ENCODE measurements at places on chromosomes 6 and 20.

GRCh38 chr20:48698507-48699267 is 129.1 kb downstream of the PREX1 start:
- DNase-seq: no peak

- no peak for DNase-seq
These were observed 7.6 kb downstream of the CSNK2A1 start for GRCh38 chr20:535958-536357.

- no peak for DNase-seq
These were observed 76.0 kb upstream of the CD93 start for GRCh38 chr20:23161968-23162696.

GRCh38 chr6:71496018-71496721 is 207.6 kb downstream of the OGFRL1 start:
- no peak for DNase-seq

DNA sequence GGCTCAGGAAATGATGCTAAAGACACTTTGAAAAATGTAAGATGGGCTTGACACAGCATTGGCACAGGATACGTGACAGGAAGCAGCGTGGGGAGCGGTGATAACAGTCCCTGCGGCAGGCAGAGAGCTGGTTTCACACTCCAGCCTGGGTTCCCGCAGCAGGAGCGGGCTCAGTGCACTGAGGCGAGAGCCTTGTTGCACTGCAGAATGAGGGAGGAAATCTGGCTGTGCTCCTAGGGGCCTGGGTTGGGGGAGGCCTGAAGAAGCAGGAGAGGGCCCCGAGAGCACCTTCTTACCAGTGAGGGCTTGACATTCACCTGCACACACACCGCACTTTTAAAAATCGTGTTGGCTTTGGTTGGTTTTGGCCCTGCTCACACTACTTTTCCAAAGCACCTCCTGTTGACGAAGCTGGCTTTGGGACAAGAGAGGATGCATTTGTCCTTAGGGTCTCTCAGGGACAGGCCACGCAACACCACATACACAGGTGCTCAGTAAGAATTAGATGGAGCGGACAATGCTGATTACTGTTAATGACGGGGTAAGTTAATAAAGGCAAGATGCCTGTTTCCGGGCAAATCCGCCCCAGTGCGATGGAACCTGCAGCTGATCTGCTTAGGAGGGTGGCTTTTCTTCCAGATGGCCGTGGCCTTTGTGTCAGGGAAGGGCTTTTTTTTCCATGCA is 49.4 kb upstream of the ARMC2 start:
- DNase-seq: peak; percentile 54

- no peak for DNase-seq
These were observed 30.9 kb downstream of the TMEM200A start for GRCh38 chr6:130396722-130397121.

- no peak for DNase-seq
These were observed 63.1 kb downstream of the ATXN1 start for GRCh38 chr6:16698162-16698533.

GRCh38 chr6:41894366-41895299 is 542 bp downstream of the USP49 start:
- DNase-seq: no peak

GRCh38 chr6:1312473-1313367 is 822 bp downstream of the FOXQ1 start:
- no peak for DNase-seq

DNA sequence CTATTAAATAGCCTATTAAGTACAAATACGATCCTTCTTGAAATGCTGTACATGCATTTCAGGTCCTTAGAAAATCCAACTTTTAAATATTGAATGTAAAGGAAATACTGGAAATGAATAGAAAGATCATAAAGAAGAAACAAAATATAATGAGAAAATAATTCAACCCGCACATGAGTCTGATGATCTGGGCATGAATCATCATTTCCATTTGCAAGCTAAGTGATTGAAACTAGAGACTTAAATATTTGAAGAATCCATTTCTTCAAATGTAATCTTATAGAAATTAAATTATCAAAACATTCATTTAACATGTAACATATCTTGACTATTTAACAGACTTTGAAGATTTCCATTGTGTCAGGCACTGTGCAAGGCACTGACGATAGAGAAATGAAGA is 977.0 kb downstream of the TFAP2A start:
- DNase-seq: no peak

GRCh38 chr6:142867355-142867801 is 77.6 kb downstream of the HIVEP2 start:
- DNase-seq: no peak

- no peak for DNase-seq
These were observed 18.1 kb upstream of the OSER1 start for GRCh38 chr20:44228465-44229258.

- DNase-seq: no peak
These were observed 97.3 kb downstream of the NRSN1 start for GRCh38 chr6:24223115-24223919.

- DNase-seq: no peak
These were observed 975 bp upstream of the PPT2 start for GRCh38 chr6:32152769-32153563.

DNA sequence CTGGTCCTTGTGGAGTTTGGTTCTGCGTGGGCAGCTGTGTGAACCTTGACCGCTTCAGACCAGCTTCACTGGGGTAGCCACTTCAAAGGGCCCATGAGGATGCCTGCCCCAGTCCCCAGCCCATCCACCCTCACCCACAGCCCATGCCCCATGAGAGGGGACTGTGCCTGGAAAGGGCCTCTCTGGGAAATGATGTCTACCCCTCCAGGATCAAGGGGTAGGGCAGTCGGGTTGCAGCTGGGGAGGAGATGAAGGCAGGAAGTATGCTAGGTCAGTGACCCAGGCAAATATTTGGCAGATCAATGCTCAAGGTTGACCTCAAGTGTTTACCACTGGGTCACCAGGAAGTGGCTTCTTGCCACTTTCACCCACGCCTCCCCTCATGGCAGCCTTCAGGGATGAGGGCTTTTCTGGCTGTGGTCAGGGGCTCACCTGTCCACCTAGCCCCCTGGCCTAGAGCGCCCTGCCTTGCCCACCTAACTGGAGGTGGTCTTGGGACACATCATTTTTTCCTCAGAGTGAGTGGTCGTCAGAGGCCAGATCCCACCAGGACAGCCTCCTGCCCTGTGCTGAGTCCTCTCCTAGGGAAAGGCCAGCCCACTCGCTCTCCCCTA is 109.5 kb downstream of the SNX5 start:
- no peak for DNase-seq

Measured in activated gamma-delta T cell treated with Interleukin-2 at 50 U/mL for 16 hours (primary cell).